NCI-H774 (cell line): ENCODE measurements at places on chromosomes 5 and 9.

DNA sequence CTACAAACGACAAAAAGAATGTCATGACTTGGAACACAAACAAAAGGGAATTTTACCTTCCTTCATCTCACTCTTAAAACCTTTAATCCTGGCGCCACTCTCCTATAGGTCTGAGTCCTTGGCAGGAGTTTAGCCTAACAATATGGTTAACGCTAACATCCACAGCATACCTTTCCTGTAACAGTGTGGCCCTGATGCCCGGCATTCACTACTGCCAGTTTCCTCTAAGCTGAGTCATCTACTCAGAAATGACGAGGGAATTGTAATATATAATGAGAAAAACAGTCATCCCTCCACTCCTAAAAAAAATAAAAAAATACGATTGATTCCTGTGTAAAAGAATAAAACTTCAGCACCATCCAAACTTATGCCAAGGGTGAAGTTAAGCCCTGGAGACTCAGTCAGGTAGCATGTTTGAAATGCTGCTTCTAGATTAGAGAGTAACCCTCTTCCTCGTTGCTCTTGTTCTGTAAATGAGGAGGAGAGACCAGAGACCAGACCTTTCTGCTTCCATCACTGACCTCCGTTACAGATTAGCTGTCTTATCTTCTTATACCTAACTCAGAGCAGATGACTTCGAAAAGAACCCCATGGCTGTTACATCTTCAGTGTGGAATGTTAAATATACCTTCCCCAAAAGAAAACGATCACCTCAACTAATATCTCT lies 37.4 kb downstream of the CCDC125 start:
- no peak for DNase-seq

DNA sequence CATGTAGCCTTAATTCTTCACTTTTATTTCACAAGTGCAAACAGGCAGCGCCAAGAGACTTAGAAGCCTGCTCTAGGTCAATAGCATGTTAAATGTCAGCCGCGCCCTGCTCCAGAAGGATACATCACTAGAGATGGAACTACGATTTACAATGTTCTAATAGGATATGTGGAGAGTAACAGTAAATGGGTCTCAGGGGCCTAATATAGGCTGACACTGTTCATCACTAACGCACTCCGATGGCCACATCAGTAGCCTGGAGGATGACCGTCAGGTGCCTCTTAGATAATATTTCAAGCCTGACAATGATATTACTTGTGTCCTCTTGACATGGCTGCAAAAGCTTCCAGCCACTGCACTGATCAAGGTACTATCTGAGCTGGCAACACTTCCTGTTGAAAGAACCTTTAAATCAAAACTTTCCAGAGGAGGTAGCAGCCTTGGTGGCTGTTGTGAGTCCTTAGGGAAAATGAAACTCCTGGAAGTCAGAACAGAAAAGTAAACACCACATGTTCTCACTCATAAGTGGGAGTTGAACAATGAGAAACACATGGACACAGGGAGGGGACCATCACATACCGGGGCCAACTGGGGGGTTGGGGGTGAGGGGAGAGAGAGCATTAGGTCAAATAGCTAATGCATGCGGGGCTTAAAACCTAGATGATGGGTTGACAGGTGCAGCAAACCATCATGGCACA lies 35.0 kb downstream of the PTTG1 start:
- no peak for DNase-seq

DNA sequence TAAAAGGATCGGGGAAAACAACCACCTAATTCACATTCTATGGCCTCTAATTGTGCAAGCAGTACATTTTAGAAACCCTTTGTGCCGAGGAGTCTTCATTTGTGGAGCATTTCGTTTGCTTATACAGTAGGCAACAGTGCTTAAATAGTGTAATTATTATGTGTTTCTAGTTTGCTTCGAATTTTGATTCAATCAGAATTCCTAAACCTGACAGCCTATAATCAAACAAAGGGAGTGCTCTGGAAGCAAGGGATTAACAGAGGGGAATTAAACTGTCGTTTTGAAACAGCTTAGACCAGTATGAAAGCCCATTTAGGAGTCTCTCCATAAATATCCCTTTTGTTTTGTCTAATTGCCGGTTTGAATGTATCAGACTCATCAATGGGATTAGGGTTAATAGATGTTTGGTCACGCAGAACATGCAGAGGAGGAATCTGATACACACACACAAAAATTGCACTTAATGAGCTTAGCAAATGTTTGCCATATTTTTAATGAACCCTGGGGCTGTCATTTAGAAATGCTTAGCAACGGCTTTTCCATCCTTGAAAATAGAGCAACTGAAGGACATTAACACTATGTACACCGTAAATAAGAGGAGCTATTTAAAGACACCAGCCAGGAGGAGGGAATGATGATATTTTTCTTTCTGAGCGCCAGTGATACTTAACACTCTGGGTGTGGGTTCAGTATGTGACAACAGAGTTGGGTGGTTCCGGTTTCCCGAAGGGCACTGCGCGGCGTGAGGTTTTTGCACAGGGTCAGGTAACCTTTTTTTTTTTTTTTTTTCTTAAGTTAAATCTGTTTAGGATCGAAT lies 404.7 kb downstream of the TLE4 start:
- DNase-seq, result peak; percentile 86

DNA sequence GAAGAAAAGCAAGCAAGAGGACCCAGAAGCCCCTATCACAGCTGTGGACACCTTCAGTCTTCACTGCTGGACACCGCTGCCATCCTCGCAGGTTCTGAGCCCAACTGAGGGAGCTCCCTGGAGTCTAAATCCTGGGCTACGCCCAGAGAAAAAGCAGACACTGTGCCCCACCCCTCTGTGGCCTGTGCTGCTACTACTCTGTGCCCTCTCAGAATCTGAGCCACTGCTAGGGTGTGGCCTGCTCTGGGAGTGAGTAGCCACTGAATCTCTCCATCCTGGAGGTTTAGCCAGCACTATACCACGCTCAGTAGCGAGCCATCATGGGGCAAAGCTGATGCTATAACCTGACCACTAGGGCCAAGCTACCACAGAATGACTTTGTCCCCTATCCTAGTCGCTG lies 338.2 kb downstream of the NPR3 start:
- no peak for DNase-seq

- peak; percentile 68 for DNase-seq
Observed at GRCh38 chr5:128201065-128201926, 117.7 kb downstream of the SLC12A2 start.

GRCh38 chr5:58849921-58850667 lies 267.2 kb downstream of the RAB3C start:
- DNase-seq, result peak; percentile 38

- DNase-seq, result no peak
Observed at GRCh38 chr9:114521846-114522245, 16.6 kb upstream of the WHRN start.

DNA sequence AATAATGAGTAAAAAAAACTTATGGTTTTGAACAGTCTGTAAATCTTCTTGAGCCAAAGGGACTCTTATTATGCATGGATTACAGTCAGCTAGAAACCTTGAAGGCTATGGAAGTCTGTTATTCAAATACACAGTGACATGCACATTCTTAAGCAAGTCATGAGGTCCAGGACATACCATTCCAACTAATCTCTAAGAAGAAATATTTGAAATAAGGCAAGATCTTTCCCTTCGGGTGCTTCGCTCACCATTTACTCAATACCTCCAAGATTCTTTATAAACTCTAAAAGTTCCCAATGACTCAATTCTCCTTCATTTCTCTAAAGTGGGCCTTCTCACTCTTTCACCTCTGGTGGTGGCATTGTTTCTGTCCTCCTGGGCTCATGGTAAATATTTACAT lies 811.0 kb downstream of the NR2F1-AS1 start:
- DNase-seq, result no peak

DNA sequence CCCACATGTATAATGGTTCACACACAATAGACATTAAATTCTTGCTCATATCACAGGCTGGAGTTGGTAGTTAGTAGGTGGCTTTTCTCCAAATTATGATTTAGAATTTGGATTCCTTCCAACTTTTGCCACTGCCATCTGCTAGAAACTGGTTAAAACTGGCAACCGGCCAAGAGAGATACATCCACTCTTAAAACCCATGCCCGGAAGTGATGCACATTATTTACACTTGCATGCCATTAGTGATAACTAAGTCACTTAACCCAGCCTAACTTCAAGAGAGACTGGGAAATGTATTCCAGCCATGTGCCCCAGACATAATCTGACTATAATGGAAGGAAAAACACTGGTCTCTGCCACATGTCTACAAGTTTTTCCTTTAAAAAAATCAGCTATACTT lies 395.7 kb upstream of the SEMA6A start:
- DNase-seq, result no peak

- peak; percentile 50 for DNase-seq
Observed at GRCh38 chr5:176543428-176544182, 5.5 kb upstream of the CDHR2 start.

DNA sequence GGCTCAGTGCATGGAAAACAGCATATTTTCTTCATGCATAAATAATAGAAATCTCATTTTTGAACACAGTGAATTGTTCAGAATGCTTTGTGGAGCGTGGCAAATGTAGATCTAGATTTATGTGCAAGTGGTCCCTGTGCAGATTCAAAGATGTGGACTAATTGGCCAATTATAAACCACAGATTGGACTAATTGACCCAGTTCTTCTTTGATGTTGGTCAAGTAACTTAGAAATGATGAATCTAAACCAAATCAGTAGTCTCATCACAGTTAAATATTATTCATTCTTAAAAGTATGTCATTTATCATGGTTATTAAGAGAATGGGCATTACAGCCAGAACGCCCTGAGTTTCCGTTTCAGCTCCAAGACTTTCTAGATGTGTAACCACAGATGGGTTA lies 11.7 kb upstream of the PDE4D start:
- no peak for DNase-seq

DNA sequence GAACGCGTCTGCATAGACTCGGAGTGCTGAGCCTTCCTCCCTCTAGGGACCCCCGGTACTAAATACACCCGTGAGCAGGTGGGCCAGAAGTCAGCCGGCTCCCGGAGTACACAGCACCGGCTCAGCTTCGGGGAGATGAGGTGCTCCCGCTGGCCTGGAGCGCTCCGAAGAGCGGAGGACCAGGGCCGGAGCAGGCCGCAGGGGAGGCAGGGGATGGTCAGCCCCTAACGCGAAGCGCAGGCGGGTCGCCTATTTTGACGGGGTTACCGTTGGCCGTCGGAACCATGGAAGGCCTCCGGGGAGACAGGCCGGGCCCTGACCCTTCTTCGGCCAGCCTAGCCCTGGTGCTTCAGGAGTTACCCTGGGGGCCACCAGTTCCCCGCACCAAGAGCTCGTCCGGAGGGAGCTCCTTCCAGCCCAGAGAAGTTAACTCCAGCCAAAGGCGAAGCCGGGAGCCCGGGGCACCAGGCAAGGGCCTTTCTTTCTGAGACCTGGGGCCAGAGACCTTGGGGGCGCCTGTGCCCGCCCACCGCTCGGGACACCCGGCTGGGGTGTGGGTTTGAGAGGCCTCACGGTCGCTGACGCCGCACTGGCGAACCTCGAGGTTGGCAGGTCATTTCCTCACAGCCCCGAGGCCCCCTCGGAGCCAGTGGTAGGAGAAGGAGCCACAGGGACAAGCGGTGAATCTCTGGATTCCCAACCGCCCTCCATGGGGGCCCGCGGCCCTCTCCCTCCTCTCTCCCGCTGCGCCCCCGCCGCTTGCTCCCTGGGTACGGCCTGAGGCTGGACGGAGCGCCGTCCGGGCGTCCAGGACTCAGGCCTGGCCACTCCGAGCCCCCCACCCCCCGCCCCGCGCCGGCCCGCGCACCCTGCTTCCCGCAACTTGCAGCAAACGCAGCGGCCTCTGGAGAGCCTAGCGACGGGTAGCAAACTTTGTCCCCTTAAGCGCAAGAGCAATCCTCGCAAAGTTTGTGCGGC lies 3.4 kb upstream of the IRX4 start:
- no peak for DNase-seq

DNA sequence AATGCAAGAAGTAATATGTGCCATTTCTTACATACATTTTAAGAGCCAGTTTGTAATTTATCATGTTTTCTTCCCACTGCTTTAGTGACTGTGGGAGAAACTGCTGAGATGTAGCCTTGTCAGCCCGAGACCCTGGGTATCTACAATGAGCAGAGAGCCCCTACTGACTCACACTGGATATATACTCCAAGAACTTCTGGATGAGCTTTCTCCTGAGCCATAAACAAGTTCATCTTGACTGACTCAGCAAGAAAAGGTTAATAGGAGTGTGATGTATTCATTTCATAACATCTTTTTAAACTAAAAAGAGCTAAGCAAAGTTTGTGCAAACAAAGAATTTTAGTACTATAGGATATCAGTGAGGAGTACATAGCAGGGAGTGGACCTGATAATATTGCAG lies 182.5 kb downstream of the EDIL3 start:
- DNase-seq, result no peak

DNA sequence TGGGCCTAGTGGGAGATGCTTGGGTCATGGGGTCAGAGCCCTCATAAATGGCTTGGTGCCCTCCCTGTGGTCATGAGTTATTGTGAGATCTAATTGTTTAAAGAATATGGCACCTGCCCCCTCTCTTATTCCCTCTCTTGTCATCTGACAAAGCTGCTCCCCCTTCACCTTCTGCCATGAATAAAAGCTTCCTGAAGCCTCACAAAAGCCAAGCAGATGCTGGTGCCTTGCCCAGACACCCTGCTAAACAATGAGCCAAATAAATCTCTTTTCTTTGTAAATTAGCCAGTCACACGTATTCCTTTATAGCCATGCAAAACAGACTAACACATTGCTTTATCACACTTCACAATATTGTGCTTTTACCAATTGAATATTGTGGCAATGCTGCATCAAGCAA lies 82.8 kb upstream of the PDE4D start:
- no peak for DNase-seq

DNA sequence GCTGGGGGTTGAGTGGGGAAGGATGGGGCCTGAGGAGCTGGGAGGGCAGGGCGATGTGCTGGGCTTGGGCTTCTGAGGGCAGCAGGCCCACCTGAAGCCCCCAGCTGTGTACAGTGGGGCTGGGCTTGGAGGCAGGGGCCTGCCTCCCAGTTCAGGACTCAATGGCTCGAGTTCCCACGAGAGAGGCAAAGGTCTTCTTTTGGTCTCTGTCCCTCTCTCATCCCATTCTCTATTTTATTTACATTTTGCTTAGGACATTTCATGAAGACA lies 180.6 kb downstream of the MACROH2A1 start:
- no peak for DNase-seq

DNA sequence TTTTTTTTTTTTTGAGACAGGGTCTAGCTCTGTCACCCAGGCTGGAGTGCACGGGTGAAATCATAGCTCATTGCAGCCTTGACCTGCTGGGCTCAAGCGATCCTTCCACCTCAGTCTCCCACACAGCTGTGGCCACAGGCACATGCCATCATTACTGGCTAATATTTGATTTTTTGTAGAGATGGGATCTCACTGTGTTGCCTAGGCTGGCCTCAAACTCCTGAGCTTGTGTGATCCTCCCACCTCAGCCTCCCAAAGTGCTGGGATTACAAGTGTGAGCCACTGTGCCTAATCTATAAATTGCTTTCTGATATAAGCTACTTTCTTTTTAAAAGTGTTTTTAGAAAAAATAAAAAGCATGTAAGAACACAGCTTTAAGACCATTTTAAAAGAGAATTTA lies 56.5 kb upstream of the GNE start:
- DNase-seq, result no peak

- DNase-seq, result no peak
Observed at GRCh38 chr5:72476275-72476674, 30.9 kb downstream of the ZNF366 start.
